ENCODE measurements at places on chromosomes 1 and 21.

GRCh38 chr21:18840239-18840638 lies 436.7 kb upstream of the TMPRSS15 start:
- DNase-seq, result no peak

DNA sequence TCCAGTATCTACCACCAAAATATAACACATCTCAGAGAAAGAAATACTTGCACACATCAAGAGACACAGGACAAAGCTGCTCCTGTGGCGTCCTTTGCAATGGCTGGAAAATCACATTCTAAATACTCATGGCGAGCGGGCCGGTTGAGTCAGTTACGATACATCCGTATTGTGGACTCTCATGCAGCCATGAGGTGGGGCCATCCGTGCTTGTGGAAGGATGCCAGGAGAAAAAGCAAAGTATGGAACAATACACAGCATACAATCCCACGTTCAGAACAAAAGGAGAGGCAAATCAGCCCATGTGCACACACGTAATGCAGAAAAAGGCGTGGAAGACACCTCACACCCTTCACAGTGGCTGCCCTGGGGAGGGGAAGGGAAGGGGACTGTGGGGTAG lies 13.1 kb downstream of the ATP13A2 start:
- DNase-seq, result no peak

- no peak for DNase-seq
These were observed 205.8 kb downstream of the PLA2G4A start for GRCh38 chr1:187034501-187034900.

DNA sequence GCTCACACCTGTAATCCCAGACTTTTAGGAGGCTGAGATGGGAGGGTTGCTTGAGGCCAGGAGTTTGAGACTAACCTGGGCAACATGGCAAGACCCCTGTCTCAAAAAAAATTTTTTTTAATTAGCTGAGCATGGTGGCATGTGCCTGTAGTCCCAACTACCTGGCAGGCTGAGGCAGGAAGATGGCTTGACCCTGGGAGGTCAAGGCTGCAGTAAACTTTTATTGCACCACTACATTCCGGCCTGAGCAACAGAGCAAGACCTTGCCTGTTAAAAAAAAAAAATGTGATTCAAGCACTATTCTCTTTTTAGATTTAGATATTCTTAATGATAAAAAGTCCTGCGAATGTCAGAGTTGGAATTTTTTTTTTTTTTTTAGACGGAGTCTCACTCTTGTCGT lies 102.5 kb upstream of the L1TD1 start:
- no peak for DNase-seq

DNA sequence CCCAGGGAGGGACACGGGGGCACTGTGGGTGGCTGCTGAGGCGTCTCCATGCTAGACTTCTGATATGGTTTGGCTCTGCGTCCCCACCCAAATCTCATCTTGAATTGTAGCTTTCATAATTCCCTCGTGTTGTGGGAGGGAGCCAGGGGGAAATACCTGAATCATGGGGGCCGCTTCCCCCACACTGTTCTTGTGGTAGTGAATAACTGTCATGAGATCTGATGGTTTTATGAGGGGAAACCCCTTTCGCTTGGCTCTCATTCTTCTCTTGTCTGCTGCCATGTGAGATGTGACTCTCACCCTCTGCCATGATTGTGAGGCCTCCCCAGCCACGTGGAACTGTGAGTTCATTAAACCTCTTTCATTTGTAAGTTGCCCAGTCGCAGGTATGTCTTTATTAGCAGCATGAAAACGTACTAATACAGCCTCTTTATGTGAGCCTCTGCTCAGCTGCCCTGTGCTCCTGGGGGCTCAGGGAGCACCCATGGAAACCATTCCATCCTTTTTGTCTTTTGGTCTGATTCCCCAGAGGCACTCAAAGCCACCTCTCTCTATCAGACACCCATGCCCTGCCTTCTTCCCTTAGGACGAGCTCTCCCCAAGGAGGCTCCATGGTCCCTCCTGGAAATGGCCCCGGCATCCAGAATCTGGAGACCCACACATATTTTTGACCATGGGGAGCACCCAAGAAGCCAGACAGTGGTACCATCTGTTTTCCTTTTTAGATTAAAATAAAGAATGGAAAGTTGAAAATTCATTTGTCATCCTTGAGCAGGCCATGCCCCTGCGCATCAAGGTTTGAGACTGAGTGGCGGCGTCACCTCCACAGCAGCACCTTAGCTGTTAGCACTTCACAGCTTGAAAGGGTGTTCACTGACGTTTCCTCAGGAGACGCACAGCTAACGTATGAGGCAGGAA lies 65.9 kb upstream of the FAM20B start:
- DNase-seq, result no peak

GRCh38 chr21:45618287-45618686 lies 25.2 kb upstream of the PCBP3 start:
- no peak for DNase-seq

DNA sequence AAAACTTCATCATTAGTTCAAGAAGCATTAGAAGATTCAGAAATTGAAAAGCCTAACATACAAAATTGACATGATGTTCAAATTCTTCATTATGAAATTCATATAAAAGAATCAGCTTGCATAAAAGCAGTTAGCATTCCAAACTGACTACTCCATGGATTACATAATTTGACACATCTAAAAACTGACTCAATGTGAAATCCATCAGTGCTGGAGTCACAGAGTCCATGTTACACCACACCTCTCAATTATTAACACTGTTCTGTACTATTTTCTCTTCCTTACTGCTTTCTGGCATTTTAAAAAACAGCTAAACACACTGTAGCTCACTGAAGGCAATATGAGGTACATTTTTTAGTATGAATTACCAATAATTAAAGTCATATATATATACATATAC lies 28.0 kb downstream of the ARHGAP29 start:
- no peak for DNase-seq

GRCh38 chr1:44294588-44295007 lies 60.5 kb downstream of the ERI3 start:
- no peak for DNase-seq

GRCh38 chr1:41847733-41848132 lies 71.0 kb downstream of the HIVEP3 start:
- DNase-seq, result no peak

DNA sequence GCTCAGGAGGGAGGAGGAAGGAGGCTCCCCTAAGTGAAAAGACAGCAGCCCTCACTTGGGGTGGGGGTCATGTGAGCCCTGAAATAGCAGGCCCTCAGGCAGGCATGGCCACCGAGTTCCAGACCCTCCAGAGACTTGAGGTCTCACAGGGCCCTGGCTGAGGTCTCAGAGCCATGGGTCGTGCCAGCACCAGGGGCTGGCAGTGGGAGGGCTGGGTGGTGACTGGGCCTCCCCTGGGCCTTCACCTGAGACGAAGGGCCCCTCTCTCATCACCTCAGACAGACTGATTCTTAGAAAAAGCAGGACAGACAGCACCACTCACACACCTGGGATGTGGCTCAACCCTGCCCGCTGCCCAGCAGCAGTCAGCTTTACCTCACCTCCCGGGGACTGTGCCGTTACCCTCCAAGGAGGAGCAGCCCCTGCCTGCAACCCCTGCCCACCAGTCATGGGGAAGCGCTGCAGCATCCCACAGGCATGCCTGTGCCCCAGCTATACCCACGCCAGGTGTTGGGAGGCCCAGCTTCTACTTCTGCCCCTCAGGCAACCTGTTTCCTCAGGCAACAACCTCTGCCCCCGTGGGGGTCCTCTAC lies 42.6 kb upstream of the LRP8 start:
- no peak for DNase-seq

GRCh38 chr1:5601516-5601915 lies 390.7 kb downstream of the NPHP4 start:
- no peak for DNase-seq

- no peak for DNase-seq
These were observed 109.8 kb downstream of the USP25 start for GRCh38 chr21:15839601-15840000.

- no peak for DNase-seq
These were observed 453.5 kb downstream of the KIF26B start for GRCh38 chr1:245608271-245608670.

GRCh38 chr1:174965362-174966007 lies 34.3 kb upstream of the CACYBP start:
- no peak for DNase-seq

- peak; percentile 61 for DNase-seq
These were observed 19.9 kb downstream of the INSRR start for GRCh38 chr1:156838972-156839371.

- no peak for DNase-seq
These were observed 410.1 kb downstream of the PRDM2 start for GRCh38 chr1:14110040-14110439.

DNA sequence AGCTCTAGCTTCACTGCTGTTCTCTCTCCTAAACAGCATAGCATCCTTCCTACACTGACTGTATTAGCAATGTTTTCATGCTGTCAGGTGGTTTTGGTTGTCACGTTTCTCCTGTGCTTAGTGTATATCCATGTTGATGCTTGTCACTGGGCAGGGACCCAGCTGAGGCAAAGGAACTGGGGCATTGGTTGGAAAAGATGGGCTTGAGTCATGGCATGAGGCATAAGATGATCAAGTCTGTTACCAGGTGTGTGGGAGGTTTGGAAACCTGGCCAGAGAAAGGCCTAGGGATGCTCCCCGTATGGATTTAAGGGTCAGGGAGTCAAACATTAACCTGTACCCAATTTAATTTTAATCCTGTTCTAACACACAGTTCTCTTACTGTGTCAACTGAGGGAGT lies 69.6 kb downstream of the OSBPL9 start:
- DNase-seq, result no peak

GRCh38 chr1:111843177-111843576 lies 87.5 kb downstream of the DDX20 start:
- no peak for DNase-seq

- DNase-seq, result no peak
These were observed 80.0 kb downstream of the NAV1 start for GRCh38 chr1:201618905-201619304.

GRCh38 chr1:16152481-16153087 lies 3.3 kb downstream of the EPHA2 start:
- no peak for DNase-seq

DNA sequence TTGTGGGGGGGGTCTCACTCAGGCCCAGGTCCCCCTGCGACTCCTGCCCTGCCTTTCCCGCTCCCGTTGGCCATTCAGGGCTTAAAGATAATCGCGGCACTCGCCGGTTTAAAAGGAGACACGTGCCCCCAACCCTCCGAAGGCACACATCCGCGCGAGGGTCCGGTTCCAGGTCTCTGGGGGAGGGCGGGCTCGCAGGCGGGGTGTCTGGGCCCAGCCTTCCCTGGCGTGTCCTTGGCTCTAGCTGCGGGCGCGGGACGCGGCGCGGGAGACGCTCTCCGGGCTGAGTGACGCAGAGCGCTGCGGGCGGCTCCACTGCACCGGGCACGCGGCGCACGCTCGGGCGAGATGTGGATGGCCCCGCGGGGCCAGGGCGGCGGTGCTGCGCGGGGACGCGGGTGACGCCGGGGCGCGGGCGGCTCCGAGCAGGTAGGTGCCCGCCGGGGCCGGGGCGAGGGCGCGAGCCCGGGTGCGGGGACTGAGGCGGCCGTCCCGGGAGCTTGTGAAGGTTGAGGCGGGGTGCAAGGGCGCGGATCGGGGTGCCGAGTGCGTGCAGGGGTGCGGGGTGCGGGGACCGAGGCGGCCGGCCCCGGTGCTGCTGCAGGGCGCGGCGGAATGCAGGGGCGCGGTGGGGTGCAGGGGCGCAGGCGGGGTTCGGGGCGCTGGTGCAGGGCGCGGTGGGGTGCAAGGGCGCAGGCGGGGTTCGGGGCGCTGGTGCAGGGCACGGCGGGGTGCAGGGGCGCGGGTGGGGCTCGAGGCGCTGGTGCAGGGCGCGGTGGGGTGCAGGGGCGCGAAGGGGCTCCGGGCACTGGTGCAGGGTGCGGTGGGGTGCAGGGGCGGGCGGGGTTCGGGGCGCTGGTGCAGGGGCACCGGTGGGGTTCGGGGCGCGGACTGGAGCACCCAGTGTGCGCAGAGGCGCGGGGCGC lies 3.3 kb upstream of the TRPM2 start:
- no peak for DNase-seq

GRCh38 chr1:110239441-110240430 lies 29.6 kb downstream of the KCNC4 start:
- no peak for DNase-seq

DNA sequence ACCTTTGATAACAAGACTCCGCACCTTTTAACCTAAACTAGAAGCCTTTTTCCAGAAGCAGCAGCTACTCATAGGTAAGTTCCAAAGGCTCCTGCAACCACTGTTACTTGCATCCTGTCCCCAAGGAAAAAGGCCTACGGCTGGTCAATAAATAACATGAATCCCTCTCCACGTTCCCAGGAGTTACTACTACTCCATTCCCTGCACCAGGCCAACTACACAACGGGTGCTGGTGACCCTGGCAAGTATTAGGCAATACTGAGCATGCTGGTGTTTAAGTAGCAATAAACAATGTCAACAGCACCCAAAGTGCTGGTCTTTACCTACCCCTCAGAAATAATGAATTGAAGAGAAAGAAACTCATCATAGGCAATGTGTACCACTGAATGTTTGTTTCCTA lies 7.7 kb downstream of the GNG12 start:
- no peak for DNase-seq

GRCh38 chr1:109274533-109275476 lies 8.1 kb downstream of the PSRC1 start:
- no peak for DNase-seq
